ENCODE measurements at places on chromosomes 13 and 19.

DNA sequence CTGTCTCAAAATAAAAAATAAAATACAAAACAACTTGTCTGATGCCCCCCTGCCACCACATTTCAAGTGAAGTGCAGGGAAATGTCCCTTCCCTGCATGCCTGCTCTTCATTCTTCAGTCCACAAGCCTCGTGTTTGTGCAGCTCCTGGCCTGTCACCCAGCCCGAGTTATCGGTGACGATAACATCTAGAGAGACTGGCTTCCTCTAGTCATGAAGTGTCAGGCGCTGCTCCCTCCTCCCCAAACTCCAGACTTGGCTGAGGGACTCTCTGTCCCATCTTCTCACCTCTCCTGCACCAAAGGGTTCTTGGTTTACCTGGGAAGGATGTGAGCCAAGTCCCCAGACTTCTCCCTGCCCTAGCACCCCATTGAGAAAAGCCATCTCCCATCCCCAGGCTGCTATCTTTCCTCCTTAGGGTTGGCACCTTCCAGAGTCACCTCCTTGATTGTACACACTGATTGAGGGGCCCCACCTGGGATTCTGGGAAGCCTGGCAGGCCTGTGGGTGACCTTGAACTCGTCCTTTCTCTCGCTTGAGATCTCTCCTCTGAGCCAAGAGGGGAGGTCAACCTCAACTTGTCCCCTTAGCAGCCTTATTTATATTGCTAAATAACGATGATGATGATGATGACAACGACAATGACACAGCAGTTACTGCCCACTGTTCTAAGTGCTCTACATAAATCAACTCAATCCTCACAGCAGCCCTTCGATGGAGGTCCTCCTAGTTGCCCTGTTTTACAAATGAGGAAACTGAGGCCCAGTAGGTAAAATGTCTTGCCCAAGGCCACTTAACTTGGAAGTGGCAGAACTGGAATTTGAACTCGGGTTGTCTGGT lies 13.1 kb upstream of the PLAUR start:
- DNase-seq, result no peak

DNA sequence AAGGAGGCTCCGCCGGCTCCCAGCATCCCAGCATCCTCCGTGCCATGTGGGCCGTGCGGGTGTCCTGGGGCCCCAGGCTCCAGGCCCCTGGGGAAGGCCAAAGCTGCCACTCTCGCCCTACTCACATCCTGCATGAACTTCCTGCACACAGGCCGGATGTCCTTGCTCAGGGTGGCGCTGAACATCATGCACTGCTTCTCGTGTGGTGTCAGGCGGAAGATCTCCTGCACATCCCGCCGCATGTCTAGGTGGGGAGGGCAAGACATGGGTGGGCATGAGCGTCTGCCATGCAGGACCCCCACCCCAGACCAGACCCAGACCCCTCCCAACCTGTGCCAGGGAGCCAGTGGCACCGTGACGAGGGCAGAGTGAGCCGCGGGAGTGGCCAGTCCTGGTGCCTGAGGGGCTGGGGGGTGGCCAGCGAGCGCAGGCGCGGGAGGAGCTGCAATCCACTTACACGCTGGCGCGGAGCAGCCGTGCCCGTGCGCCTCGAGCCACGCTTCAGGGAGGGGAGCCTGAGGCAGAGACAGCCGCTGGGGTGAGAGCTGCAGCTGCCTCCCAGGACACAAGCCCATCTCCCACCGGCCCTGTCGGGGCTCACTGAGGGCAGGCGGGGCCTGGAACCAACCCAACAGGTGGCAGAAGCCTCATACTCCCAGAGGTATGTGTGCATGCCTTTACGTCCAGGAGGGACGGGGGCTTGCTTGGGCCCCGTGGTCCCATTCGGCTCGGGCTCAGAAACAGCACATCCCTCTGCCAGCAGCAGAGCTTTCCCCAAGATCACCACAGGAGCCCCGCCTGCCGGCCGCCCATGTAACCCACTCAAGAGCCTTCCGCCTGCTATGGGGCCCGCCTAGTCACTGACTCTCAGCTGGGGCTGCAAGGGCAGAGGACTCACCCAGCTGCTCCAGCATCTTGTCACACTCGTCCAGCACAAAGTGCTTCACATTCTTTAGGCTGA lies 8.8 kb downstream of the DDX39A start:
- DNase-seq, result no peak

GRCh38 chr19:31962561-31962996 lies 382.8 kb upstream of the ZNF507 start:
- DNase-seq, result no peak

DNA sequence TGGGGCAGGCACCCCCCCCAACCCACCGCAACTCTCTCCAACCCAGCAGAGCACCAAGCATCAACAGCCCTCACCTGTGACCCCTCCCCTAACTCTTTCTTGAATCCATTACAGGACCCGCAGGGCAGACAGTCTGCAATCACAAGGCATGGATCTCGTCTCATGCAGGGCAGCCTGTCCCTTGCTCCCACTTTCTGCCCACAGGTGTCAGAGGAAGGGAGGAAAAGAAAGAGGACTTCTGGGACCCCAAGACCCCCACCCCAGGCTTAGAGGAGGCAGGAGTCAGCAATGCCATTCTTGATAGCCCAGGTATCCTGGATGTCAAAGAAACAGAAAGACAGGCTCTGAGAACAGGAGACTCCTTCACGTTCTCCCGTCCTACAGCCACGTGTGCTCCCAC lies 47.4 kb upstream of the TUBGCP3 start:
- DNase-seq, result no peak

DNA sequence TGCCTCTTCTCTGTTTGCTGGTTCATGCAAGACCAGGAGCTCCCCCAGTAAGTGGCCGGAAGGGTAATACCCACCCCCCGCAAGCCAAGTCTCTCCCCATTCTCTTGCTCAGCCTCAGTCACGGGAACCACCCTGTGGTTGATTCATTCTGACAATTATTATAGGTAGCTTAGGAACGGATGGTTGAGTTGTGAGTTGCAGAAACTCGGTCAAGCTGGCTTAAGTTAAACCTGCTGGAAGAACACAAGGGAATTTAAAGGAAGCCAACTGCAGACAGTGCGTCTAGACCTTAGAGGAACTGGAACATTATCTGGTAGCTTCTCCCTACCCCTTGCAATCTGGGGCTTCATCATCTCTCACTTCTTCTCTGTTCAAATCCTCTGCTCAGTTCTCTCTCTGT lies 8.9 kb downstream of the FPR1 start:
- DNase-seq, result no peak

DNA sequence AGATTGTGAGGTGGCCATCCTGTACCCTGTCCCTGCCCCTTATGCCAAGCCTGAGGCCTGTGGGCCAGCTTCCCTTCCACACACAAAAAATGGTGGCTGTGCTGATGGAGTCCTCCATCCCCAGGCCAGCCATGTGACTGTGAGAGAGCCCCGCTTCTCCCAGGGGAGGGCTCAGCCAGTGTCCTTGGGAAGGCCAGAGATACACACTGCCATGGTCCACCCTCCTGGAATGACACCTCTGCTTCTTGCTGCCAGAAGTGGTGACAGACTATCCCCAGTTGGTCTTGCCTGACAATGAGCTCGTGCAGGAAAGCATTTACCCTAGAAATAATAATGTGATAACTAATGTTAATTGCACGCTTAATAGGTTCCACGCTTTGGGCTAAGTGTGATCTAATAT lies 38.0 kb downstream of the FAM124A start:
- no peak for DNase-seq

DNA sequence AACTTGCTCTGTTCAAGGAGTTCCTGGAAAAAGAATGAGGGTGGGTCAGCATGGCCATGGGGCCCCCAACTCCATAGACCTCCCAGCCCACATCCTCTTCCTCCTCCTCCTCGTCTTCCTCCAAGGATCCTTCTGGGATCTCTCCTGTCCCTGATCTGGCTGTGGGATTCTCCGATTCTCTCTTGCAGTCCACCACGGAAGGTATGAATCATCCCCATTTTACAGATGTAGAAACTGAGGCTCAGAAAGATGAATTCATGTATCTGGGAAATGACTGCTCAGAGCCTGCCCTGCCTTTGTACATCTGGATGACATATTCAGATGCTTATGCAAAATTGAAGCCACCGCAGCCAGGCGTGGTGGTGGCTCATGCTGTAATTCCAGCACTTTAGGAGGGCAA lies 2.2 kb upstream of the KANK2 start:
- DNase-seq, result no peak

GRCh38 chr13:29943686-29944085 lies 93.3 kb upstream of the UBL3 start:
- DNase-seq, result no peak

DNA sequence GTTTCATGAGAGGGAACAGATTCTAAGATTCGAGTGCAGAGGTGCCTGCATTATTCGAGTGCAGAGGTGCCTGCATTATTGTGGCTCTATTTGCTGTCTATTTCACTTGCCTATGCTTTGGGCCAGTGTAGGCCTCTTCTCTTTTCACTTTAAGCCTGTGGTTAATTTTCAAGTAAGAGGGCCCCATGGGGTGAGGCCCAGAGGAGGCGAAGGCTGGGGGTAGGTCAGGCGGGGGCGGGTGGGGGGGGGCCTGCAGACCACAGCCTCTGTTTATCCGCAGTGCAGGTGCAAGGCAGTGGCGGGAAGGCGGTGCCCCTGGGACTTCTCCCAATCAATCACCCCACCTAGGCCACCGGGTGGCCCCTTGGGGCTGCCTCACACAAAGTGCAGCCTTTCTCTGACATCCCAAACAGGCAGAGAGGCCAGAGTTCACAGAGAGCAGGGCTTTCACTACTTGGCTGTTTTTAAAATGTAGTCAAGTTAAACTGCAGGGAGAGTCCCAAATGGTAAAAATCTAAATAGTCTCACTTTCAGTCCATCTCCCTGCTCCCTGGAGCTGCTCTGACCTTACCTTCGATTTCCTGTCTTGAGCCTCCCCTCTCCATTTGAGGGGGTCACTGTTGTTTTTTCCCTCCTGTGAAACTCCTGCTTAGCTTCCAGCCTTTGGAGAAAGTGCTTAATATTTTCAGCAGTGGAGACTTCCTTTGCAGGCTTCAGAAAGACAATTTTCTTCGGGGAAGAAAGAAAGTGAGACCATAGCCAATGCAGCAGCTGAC lies 249.0 kb downstream of the DLEU7 start:
- DNase-seq, result no peak

GRCh38 chr19:54469496-54469934 lies 3.6 kb downstream of the CDC42EP5 start:
- no peak for DNase-seq

- DNase-seq, result peak; percentile 50
These were observed 2.0 kb downstream of the FBL start for GRCh38 chr19:39843919-39844793.

DNA sequence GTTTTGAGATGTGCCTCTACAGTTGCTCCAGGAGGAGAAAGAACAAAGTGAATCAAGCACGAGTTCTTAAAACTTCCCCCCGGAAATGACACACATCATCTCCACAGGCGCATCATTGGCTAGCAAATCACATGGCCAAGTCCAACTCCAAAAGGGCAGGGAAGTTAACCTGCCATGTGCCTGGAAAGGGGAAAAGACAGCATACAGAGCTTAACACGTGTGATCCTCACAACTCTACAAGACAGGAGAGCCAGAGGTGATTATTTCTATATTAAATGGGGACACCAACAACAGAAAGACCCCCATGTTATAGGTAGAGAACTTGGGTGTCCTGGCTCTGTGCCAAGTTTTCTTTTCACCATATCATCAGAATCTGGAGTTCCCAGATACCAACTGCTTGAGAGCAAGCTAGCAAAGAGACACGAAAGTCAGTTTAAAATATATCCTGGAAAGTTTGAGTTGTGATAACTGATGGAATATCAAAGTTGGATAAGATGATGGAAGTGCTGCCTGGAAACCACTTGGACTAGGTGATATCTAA lies 871.1 kb downstream of the UQCRFS1 start:
- no peak for DNase-seq

GRCh38 chr19:11797491-11797890 lies 832 bp upstream of the ZNF491 start:
- peak; percentile 45 for DNase-seq

- DNase-seq, result no peak
These were observed 129.5 kb upstream of the SLC10A2 start for GRCh38 chr13:103195762-103196161.

Data from HS-27A (cell line).